ENCODE measurements at places on chromosomes 13 and 19. TPM values are rescaled to one million over a fixed set of nuclear protein-coding genes. Genes with fewer than 3 reads are reported as not detected.

Gene PPP1R13L
- 20.1 TPM for total RNA-seq

DNA sequence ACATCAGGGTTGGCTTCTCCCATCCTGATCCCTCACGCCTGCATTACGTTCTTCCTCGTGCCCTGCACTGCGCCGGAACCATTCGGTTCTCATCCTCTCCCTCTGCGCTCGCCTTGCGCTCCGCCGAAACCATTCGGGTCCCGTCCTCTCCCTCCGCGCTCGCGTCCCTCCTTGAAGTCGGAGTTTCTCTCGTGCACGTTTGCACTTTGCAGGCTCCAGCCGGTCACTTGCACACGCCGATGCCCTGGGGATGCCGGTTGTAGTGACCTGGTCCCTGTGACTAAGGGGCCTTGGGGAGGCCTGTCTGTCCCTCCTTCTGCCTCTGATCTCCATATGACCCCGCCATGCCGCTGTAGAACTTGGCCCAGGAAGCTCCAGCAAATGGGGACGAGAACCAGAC is 265.8 kb downstream of the TEX29 start:
- DNase-seq = no peak

GRCh38 chr13:39825886-39826285 is 170.4 kb downstream of the COG6 start:
- DNase-seq = no peak

Gene ZNF534
- total RNA-seq = 0.14 TPM

DNA sequence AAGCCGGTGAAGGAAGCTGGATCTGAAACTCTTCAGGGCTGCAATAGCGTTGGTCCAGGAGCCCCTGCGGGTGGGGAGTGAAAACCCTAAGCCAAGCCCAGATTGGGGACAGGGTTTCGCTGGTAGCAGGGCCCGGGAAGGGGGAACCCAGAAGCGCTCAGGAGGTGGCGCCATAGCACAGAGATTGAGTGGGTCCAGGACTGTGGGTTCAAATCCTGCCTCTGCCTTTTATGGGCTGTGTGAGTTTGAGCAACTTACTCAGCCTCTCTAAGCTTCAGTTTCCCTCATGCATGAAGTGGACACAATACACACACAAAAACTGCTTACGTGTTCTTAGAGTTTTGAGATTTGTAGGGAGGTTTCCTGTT is 8.3 kb upstream of the SYCN start:
- DNase-seq = no peak

DNA sequence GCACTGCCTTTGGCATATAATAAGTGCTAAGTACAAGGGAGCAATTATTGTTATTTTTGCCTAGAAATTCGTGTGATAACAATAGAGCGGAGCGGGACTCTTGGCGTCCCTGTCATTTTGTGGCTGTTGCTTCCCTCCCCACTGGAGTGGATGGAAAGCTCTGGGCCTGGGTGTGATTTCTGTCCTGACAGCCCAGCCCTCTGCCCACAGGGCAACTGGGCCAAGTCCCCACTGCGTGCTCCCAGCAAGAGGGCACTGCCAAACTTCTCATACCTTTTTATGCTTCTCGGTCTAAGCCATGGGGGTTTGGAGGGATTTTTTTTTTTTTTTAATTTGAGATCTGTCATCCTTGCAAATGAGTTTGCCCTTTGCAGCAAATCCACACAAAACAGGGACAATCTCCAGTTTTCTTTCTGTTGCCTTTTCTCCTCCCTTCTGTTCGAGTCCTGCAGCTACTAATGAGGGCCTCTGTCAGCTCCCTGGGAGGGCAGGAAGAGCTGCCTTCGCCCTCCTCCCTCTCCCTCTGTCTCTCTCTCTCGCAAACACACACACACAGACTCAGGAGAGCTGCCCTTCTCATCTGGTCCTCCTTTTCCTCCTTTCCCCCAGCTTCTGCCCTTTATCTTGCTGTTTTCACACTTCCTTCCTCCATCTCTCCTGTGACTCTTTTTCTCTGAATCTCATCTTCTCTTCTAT is 103.9 kb downstream of the DNAJC15 start:
- no peak for DNase-seq

Gene BTBD2
- total RNA-seq = 44.6 TPM

Gene ZNF841
- 29.0 TPM for total RNA-seq

Gene ZNF526
- total RNA-seq = 8.7 TPM

DNA sequence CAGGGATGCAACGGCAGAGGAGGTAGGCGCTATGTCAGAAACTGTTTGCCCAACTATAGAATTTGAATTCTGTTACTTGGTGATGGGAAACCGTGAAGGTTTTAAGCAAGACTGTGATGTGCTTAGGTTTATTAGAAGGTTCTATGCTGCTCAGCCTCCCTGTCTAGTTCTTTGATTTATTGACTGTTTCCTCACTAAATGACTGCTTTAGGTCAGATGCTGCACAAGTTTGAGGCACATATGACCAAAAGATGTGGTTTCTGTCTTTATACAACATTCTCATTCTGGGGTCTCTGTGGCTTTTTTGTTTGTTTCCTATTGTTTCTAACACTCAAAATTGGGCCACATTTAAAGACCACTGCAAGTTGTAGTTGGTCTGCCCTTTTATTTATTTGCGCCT is 323.0 kb upstream of the OBI1 start:
- no peak for DNase-seq

Gene OSCAR
- total RNA-seq = 5.0 TPM

- DNase-seq = no peak
Measured at GRCh38 chr19:44692379-44692721, 6.6 kb upstream of the CEACAM16 start.

Gene TEX26
- 0.56 TPM for total RNA-seq

Gene KASH5
- not detected for total RNA-seq

GRCh38 chr13:34025746-34026145 is 207.8 kb downstream of the RFC3 start:
- no peak for DNase-seq

Gene S1PR4
- 1.7 TPM for total RNA-seq

DNA sequence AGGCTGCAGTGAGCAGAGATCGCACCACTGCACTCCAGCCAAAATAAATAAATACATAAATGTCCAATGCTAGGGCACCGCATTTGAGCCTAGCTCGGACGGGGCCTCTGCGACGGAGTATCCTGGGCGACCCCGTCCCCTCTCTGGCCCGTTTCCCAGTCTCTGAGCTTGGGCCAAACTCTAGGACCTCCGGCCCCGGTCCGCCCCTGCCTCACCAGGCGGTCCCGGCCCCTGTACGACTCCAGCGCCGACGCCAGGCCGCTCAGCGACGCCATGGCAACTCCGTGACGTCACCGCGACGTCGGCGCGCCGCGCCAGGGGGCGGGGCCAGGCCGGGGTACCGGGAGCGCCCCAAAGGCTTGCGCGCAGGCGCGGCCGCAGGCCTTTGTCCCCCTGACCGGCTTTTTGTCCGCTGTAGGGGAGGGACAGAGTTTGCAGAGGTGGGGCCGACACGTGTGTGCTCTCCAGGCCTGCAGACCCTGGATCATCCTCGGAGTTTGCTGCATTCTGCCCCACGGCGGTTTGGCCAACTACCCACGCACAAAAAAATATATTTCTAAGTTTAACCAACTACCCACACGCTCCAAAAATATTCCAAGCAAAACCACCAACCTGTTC is at the start of gene PEX11G:
TSS of gene PEX11G (minus strand) at position 300 of the 618 bp plus-strand sequence. CDS start at position 275, 25 bp downstream.
- peak; percentile 97 for DNase-seq

DNA sequence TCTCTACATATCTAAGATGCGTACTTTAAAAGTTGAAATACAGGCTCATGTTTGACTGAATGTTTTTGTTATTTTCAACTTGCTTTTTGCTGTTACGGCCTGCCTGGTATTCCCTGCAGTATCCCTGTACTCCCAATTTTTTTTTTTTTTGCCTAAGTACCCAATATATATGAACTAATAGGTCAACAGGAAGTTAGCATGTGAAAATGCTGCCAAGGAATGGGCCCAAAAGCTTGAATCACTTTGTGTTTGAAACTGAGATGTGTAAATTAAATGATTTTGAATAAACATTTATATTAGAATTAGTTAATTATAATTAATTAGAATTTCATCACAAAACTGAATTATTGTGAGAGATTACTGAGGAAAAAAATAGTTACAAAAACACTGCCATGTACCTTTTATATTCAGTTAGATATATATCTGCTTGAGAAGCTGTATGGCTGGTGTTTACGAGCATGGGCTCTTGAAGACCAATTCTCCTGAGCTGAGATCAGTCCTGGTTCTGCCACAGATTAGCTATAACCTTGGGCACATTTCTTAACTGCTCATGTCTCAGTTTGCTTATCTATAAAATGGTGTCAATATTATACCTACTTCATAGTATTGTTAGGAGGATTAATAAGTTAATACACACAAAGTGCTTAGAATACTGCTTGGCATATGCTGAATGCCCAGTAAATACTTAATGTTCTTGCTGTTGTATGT is 16.0 kb downstream of the TDRD3 start:
- DNase-seq = no peak

DNA sequence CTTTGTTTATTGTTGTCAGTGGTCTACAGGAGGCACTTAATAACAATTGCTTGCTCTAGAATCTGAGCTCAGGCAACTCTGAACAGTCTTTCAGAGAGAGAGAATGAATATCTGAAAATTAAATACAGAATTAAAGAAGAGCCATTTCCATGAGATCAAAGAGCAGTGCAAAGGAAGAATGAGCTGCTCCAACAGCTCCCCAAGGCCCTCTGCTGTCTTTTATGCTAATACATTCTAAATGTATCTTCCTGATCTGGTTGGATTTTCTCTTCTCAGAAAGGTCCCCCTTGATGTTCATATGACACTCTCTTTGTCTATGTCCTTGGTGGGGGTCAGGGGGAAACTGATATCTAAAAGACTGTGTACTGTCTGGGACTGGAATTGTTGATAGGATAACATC is 1029.6 kb downstream of the PCDH9 start:
- DNase-seq = no peak

Gene PCDH17
- 10.5 TPM for total RNA-seq

Gene KCNJ14
- total RNA-seq = 0.65 TPM

Gene PRR36
- total RNA-seq = 0.14 TPM

DNA sequence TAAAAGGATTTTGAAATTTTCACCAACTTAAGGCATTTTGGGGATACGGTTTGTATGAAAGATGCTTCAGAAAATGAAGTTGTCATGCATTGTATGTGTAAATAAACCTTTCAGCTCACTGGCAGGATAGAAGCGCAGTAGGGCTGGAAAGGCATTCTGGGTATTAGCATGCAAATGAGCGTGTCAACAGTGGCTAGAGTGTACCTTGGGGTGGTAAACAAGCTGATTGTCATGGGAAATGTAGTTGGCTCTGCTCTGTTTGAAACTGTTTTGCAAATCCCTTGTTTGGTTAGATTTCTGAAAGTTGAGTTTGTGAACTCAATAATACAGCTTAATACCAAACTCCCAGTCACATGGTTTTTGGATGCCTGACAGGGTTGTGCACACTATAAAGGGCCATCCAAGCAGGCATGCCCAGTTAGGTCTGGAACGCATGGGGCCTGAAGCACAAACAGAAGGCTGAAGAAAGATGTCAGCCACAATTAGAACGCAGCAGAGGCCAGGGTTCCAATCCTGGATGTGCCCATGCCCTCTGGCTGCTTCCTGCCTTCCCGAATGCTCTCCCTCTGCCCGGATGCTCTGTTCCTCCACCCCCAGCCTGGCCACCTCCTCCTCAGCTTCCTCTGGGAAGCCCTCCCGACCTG is 14.6 kb downstream of the GSX1 start:
- DNase-seq = no peak

DNA sequence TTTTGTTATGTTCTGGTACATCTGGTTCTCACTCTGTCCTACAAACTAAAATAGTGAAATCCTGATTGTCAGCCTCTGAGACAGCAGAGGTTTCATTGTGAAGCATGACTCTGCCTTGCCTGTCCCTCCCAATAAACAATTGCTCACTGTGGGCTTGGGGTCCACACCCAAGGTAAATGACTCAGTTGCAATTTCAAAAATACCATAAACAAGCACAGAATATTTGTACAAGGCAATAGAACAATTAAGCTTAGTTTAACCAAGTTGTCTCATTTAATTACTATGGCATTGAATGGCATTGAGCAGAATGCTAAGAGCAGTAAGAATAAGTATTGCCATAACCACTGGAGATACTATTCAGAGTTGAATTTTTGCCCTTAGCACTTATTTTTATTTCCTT is 353.6 kb downstream of the SPRY2 start:
- no peak for DNase-seq

- DNase-seq = no peak
Measured at GRCh38 chr19:49801401-49801888, 11.6 kb downstream of the FUZ start.
